ENCODE measurements at places on chromosomes 3 and 15.

DNA sequence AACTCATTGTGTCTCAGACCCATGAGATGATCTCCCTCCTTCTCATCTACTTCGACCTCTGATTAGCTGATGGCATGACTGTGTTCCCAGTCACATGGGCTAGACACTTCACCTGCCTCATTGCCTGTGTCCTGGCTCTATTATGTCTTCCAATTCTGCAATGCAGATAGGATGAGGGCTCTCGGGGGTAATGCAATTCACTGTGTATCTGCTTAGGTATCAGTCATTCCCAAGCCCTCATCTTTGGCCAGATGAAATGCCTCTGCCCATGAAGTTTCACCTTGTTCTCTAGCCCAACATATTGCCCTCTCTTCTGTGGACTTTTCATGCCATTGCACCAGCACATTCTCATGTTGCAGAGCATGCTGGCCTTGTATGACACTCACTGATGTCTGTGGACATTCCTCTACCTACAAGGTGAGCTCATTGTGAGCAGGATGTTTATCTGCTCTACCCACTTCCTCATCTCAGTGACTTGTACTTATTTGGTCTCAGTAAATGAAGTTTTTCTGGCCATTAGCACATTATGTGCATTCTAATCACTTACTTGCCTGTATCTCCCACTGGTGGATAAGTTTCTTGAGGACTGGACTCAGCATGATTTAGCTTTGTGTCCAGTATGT lies 32.3 kb downstream of the MOBP start:
- DNase-seq: no peak

DNA sequence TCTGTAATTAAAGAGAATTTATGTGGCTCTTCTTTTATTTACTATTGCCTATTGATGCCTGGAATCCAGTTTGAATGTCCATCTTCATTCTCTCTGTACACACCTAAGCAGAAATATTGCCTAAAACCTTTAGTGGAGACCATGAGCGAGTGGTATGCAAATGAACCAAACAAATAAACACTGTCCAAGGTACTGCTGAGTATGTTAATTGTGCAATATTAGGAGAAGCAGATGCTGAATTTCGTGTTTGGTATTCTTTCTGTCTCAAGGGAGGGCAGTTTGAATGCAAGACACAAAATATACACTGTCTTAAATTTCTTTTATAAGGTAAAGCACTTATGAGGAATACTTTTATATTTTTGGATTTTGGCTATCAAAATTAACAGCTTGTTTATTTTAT lies 440.9 kb downstream of the RBMS3 start:
- DNase-seq: no peak

DNA sequence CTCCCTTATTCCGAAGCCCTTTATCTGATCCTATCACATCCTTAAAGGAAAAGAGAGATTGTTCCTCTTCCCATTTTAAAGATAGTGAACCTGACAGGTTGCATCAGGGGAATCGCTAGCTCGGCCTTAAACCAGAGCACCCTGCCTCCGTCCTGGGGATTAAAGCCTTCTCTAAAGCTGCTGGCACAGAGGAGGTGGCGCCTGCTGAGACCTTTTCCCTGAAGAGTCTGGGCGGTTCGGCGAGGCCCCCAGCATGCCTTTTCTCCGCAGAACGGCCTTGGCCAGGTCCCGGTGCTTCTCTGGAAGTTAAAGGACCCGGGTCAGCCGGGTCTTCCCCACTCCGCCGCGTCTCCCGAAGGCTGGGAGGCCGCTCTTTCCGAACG lies 593 bp downstream of the FAM219B start:
- DNase-seq: peak; percentile 22

- DNase-seq: peak; percentile 43
These were observed 258.9 kb downstream of the UACA start for GRCh38 chr15:70504299-70504951.

- no peak for DNase-seq
These were observed 28.5 kb upstream of the POLG start for GRCh38 chr15:89363133-89363532.

GRCh38 chr3:178514401-178514800 lies 21.8 kb upstream of the KCNMB2 start:
- no peak for DNase-seq

GRCh38 chr3:158420654-158421396 lies 150.2 kb upstream of the MLF1 start:
- DNase-seq: no peak

GRCh38 chr15:46343196-46343935 lies 708.5 kb downstream of the SQOR start:
- DNase-seq: no peak

GRCh38 chr15:70962084-70962483 lies 69.5 kb downstream of the LRRC49 start:
- DNase-seq: no peak

- DNase-seq: peak; percentile 16
These were observed 35.9 kb upstream of the TMEM115 start for GRCh38 chr3:50395070-50395860.

DNA sequence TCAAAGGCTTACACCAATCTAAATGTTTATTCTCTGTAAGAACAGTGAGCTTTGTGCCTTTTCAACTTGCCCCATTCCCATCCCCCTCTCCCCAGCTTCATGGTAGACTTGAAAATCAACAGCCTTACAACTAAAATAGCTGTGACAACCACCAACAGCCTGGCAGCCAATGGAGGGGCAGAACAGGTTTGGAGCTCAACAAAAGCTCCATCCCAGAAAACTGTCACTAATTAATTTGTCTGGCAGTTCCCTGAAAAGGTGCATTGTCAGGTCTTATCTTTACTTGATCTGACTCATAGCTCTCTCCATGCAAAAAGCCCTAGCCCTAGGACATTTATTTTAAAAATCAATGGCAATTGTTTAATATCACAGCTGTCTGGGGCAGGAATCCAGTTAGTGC lies 22.6 kb downstream of the MTHFS start:
- no peak for DNase-seq

- DNase-seq: no peak
These were observed 6.7 kb downstream of the CHMP2B start for GRCh38 chr3:87233805-87234204.

DNA sequence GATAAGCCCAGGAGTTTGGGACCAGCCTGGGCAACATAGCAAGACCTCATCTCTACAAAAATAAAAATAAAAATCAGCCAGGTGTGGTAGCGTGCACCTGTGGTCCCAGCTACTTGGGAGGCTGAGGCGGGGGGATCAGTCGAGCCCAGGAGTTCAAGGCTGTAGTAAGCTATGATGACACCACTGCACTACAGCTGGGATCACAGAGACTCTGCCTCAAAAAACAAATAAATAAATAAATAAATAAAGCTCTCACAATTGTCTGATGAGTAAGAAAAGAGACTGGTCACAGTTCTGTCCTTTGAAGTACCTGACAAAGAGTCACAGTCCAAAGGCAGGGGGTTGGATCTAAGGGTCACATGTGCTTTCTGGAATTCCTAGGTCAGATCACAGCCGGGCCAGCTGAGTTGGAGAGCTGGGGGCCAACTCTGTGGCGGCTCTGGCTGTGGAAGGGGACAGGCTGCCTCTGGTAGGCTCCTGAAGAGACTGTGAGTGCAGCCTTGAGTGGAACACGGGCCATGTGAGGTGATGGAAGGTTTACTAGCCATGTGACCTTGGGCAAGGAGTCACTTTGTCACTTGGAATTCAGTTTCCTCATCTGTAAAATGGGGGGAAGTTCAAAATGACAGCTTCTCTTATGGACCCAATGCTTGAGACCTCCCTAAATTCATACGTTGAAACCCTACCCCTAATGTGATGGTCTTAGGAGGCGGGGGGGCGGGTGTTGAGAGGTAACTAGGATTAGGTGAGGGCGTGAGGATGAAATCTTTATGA lies 47.2 kb downstream of the WHAMM start:
- no peak for DNase-seq

DNA sequence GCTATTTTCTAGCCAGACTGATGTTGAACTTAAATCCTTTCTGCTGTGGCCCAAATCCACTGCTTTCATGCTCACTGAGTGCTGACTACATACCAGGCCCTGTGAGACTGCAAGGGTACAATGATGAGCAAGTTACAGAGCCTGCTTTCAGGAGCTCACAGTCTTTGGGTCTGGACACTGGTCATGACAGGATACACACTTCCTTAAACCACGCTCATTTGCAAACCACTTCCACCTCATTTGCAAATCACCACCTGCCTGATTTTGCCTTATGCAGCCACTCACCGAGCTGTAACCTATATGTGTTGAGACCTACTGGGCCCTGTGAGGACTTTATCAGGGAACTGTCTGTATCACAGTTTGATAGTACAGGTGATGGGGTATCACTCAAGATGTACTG lies 50.2 kb upstream of the LRRC58 start:
- DNase-seq: no peak

DNA sequence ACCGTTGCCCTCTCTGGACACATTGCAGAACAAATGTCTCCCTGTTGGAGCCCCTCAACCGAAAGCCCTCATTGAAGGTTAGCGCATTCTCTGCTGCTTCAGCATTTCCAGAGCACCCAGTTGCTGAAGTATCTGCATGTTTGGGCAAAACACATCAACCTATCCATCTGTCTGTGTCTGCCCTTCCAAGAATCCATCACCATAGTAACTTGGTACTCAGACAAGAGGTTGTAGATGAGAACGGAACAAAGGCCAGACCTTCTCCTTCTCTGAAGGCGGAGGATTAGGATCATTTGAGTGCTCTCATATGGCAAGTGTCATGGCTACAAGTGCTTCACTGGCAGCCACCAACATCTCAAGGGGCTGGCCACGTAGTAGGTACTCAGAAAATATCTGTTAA lies 23.1 kb upstream of the RHO start:
- DNase-seq: no peak

GRCh38 chr3:123169930-123170329 lies 31.8 kb upstream of the SEC22A start:
- DNase-seq: no peak

DNA sequence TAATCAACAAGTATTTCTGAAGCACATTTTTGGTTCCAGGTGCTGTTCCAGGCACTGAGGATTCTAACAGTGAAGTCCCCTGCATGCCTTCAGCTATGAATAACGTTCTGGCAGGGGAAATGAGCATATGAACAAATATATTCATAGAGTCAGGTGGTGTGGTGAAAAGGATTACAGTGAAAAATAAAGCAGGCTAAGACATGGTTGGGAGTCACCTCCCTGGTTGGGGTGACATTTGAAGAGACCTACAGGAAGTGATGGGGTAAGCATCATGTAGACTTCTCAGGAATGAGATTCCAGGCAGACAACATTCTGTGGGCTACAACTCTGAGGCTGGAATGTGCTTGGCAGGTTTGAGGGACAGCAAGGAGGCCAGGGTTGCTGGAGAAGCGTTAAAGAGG lies 15.0 kb downstream of the FRMD4B start:
- DNase-seq: no peak

- DNase-seq: no peak
These were observed 9.9 kb downstream of the TRAK1 start for GRCh38 chr3:42101048-42101447.

DNA sequence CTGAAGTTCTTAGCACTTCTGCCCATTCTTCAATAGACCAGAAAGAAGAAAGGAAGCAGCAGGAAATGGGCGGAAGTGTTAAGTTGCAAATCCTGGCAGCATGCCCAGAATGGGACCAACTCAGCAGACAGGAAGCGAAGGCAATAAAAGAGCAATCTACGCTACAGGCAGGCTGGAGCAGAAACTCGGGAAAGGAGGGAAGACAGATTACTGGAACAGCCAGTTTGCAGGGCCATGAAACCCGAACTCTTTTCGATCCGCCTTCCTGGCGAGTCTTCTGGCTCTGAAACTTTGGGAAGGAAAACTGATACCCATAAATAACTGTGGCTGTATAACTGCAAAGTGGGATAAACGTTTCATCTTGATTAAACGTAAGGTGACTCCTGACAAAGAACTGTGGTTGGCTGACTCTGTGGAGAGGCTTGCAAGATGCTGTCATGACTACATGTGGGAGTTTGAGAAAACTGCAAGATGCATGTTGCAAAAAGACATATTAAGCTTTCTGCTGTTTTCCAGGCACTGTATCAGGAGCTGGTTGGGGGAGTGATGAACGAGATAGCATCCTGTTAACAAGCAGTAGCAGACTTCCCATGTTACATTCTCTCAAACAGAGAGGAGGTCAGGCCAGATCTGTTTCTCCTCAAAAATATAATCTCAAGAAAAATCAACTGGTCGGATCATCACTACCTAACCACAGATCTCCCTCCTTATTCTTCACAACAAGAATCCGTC lies 67.8 kb downstream of the FMN1 start:
- DNase-seq: peak; percentile 65

GRCh38 chr3:5134499-5134898 lies 12.4 kb downstream of the ARL8B start:
- DNase-seq: no peak
